NCI-H2107 (cell line): ENCODE measurements at places on chromosomes 1 and 21.

DNA sequence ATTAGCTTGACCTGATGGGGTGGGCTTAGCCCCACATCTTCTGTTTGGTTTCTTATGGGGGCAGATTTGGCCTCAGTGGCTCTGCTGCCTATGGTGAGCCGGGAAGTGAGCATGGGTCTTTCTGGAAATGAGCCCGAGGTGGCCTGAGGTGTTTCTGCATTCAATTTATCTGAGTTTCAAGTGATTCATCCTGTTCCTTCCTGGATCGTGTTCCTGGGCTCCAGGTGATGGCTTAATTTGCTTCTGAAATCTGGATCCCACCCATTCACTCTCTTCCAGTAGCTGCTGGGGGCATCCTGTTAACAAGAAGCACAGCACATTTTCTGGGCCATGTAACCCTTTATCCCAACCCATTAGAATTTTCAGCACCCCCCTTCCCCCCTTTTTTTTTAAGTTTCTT is 324.6 kb downstream of the CAMTA1 start:
- DNase-seq = no peak

GRCh38 chr1:173570370-173571007 is 32.4 kb downstream of the SLC9C2 start:
- DNase-seq = no peak

GRCh38 chr1:34520111-34520510 is 234.7 kb upstream of the GJB5 start:
- no peak for DNase-seq

GRCh38 chr1:38576241-38576640 is 283.3 kb downstream of the RRAGC start:
- DNase-seq = no peak

DNA sequence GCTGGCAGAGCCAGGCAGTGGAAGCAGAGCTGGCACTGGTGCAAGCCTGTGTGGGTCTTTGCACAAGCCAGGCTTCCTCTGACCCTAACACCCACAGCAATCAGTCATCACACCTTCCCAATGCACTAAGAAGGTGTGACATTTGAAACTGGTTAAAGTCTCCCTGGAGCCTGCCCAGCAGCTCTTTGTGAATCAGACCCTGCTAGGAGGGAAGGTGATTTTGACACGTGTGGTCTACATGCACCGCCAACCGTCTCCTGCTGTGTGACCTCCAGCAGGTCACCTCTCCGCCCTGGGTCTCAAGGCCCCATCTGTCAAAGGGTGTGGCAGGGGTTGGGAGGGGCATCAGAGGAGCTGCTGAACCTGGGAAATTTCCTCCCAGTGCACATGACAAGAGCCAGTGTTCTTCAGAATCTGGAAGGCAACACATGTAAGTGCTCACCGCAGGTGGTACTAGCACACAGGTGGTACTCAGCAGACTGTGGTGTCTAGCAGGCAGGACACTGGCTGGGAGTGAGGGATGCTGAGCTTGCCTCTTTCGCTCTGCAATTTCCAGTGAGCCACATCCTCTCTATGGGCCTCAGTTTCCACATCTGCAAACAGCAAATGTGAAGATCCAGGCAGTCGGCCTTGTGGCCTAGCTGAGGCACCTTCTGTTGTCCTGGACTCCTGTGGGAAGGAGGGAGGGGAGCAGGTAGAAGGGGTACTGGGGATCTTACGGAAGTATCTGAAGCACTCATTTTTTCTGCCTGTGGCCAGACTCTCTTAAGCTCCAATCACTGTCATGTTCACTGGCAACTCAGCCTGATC is 123.2 kb downstream of the DMRTB1 start:
- no peak for DNase-seq

DNA sequence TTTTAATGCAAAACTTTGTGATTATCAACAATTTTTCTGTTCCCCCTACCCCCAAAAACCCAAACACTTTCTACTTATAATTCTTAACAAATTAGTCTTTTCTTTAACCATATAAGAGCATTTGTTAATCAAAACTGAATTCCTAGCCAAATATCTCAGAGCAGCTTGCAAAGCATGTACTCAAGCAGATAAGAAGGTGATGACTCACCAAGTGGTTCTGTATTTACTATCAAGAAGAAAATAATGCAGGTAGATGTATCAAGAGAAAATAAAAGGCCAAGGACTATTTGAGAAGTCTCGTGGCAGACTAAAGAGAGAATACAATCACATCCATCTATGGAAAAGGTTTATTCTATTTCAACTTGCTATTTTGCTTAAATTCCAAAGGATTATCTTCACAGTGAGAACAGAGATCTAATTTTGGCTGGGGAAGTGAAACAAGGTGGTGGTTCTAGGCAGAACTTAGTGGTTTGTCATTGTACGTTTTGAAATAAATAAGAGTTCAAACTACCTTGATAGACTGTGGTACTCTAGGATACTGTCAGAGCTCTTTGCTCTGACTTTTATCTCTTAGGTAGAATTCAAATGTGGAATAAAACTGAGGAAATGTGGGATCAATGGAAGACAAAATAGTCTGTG is 94.7 kb upstream of the NRIP1 start:
- DNase-seq = no peak

- DNase-seq = no peak
Observed at GRCh38 chr1:155186067-155186793, 12.6 kb downstream of the TRIM46 start.

- no peak for DNase-seq
Observed at GRCh38 chr1:151514366-151514765, 3.2 kb downstream of the CGN start.

- no peak for DNase-seq
Observed at GRCh38 chr1:1219341-1219740, 5.4 kb upstream of the TNFRSF4 start.

DNA sequence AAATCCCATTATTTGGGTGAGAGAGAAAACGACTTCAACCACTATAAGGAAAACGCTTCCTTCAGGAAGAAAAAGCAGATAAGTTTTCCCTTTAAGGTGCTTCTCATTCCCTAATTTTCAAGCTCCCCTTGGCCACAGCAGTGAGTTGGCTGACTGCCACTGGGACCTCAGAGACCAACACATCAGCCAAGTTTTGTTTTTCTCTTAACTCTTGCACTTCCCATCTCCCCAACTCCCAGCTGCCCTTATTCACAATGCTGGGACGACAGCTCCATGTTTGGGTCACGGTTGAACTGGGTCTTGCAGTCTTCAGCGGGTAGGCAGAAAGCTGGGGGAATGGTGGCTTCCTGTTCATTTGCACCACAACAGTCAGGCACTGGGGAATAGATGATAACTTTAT is 18.9 kb downstream of the SGIP1 start:
- DNase-seq = no peak

- no peak for DNase-seq
Observed at GRCh38 chr1:239736479-239736878, 350.1 kb downstream of the CHRM3 start.
